ENCODE measurements at places on chromosomes 7 and 10.

GRCh38 chr7:48421357-48421756, 250.1 kb downstream of the ABCA13 start:
- no peak overlapping the region for H3K4me3 ChIP-seq
- DNase-seq, result no peak
- no peaks in the 10 kb centered on the region for H3K27me3 ChIP-seq
- H3K27ac ChIP-seq, result no peak overlapping the region

- H3K27ac ChIP-seq, result no peak overlapping the region
- H3K4me3 ChIP-seq, result no peak overlapping the region
- H3K27me3 ChIP-seq, result no peaks in the 10 kb centered on the region
- H3K36me3 ChIP-seq, result no peaks in the 10 kb centered on the region
Measured at GRCh38 chr7:114862406-114862805, 59.5 kb upstream of the MDFIC start.

DNA sequence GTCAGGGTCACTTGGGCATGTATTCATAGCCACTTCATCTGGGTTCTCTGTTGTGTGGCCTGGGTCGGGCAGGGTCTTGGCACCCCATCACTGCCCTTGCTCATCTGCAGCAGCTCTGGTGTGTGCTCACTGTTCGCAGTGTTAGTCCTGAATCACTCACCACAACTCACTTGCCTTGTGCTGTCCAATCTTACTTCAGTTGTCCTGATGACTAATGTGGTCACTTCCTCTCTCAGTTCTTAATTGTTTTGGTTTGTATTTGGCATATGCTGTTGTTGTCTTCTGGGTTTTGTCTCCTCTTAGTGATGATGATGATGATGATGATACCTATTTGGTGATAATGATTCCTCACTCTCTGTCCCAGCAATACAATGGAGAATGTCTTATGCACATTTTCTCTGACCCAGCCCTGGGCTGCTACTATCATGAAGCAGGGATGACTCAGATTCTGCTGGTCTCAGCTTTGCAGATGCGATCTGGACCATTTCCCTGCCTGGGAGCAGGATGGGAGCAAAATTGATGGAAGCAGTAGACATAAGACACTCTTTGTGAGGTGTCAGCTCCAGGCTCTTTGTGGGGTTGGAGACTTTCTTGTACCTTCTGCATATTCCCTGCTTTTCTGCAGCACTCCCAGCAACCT, 17.0 kb downstream of the ADRA2A start:
- no peak for DNase-seq
- H3K27me3 ChIP-seq, result no peaks in the 10 kb centered on the region
- H3K4me3 ChIP-seq, result no peak overlapping the region
- H3K36me3 ChIP-seq, result no peaks in the 10 kb centered on the region
- H3K27ac ChIP-seq, result no peak overlapping the region
- no peaks in the 10 kb centered on the region for H3K4me1 ChIP-seq

GRCh38 chr10:21213381-21213780, 312.1 kb downstream of the SKIDA1 start:
- no peaks in the 10 kb centered on the region for H3K36me3 ChIP-seq
- no peaks in the 10 kb centered on the region for H3K4me1 ChIP-seq
- DNase-seq, result no peak
- no peaks in the 10 kb centered on the region for H3K27me3 ChIP-seq
- H3K4me3 ChIP-seq, result no peak overlapping the region
- no peak overlapping the region for H3K27ac ChIP-seq

DNA sequence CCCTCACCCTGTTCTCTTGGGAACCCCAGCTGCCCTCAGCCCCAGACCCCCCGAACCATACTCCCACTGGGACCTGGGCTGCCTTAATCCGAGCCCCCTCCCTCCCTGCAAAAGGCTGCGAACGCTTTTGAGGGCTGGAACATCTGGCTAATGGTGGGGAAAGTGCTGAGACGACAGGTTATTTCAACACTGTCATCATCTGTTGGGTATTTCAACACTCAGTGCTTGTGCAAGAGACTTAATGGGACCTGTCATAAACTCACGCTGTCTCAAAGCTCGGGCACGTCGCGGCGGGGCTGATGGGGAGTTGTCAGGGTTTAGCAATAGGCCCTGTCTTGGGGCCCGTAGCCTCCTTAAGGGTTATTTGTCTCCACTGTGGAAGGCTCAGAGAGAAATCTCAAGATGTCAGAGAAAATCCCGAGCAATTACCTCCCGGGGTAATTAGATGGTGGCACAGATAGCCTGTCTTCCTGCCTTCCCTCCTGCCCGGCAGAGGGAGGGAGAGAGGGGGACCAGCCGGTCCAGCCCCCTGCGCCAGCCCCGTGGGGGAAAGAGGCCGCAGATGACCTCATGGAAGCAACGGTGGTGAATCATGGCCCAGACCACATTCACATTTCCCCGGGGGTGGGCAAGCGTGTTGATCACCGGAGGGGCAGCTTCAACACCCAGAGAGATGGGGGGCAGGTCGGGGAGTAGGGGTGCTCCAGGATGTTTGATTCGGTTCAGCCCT, 88.7 kb upstream of the MYL10 start:
- no peak overlapping the region for H3K27ac ChIP-seq
- no peaks in the 10 kb centered on the region for H3K36me3 ChIP-seq
- peaks cover 13% of the 10 kb centered on the region for H3K27me3 ChIP-seq

DNA sequence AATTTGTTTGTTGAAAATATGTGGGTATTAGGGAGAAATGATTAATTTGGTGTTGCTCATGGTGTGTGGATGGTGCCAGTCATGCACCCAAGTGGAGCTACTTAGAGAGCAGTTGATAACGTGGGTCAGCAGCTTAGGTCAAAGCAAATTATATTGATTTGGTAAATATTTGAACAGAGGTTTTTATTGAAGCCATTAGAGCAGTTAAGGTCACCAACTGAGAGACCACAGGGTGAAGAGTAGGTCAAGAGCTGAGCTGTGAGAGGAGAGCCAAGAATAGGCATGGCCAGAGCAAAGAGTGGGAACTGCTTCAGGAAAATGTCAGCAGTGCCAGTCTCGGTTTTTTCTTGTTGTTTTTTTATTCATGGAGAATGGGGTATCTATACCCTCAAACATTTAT, 97.9 kb downstream of the TMEM168 start:
- H3K4me1 ChIP-seq, result no peaks in the 10 kb centered on the region
- no peak for DNase-seq
- no peak overlapping the region for H3K27ac ChIP-seq
- no peak overlapping the region for H3K4me3 ChIP-seq
- no peaks in the 10 kb centered on the region for H3K27me3 ChIP-seq

DNA sequence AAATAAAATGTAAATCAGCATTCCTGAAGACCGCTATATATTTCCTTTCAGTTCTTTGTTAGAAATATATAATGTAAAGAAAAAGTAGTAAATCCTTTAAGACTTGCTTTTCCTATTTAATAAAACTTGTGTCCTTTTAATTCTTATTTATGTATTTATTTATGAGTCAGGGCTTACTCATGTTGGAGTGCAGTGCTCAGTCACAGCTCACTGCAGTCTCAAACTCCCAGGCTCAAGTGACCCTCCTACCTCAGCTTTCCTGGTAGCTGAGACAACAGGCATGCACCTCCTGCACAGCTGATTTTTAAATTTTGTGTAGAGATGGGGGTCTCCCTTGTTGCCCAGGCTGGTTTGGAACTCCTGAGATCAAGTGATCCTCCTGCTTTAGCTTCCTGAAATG, 724.5 kb downstream of the ANKRD7 start:
- H3K27ac ChIP-seq, result no peak overlapping the region
- no peaks in the 10 kb centered on the region for H3K36me3 ChIP-seq
- H3K4me1 ChIP-seq, result no peaks in the 10 kb centered on the region
- no peak for DNase-seq
- no peak overlapping the region for H3K4me3 ChIP-seq

DNA sequence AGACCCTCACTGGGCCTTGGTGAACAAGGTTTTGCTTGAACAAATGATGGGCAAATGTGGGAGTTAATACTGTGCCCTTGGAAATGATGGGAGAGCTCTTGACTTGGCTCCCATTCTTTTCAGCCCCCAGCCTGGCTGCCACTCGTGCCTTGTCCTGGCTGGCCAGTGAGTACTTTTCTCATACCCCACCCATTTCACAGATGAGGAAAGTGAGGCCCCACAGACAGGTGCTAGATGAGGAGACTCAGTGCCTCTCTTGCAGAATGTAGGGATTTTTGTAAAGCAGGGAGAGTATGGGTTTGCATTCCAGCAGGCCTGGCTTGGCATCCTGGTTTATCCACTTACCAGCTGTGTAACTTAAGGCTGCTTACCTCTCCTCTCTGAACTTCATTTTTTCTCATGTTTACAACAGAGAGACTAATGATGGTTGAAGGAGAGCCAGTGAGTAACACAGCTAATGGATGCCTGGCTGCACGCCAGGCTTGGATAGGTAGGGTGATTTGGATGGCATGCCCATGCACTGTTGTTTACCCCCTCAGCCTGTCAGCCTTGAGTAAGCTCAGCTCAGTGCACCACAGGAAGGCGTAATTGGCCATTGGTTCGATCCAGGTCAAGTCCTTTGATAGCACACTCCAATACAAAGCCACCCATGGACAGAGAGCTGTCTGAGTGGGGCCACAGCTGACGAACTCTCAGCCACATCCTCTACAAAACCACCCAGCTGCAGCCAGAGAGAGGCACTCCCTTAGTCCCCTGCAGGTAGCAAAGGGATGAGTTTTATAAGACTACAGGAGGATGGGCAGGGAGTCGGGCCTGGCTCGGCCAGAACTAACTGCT, 436.8 kb downstream of the RPS24 start:
- no peaks in the 10 kb centered on the region for H3K27me3 ChIP-seq
- no peak overlapping the region for H3K4me3 ChIP-seq
- no peak for DNase-seq
- no peak overlapping the region for H3K27ac ChIP-seq
- no peaks in the 10 kb centered on the region for H3K36me3 ChIP-seq

DNA sequence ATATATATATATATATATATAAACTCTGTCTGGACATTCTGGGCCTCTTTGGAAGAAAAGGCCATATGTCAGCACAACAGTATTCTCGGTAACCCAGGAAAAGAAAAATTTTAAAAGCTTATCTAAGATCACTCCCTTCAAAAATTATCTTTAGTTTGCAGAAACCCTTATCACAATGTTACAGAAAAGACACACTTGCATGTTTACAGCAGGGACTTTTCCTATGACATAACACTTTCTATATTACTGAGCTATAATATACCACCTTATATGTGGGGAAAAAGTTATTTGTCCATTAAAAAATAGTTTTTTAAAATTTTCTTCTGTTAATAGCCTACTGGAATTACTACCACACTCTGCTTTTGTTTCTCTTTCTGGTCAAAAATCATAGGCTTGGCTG, 25.4 kb downstream of the ANKRD61 start:
- H3K36me3 ChIP-seq, result no peaks in the 10 kb centered on the region
- no peaks in the 10 kb centered on the region for H3K27me3 ChIP-seq
- no peak for DNase-seq
- no peak overlapping the region for H3K4me3 ChIP-seq

GRCh38 chr7:129366-130221, 62.8 kb upstream of the FAM20C start:
- H3K4me3 ChIP-seq, result no peak overlapping the region
- H3K27ac ChIP-seq, result no peak overlapping the region

DNA sequence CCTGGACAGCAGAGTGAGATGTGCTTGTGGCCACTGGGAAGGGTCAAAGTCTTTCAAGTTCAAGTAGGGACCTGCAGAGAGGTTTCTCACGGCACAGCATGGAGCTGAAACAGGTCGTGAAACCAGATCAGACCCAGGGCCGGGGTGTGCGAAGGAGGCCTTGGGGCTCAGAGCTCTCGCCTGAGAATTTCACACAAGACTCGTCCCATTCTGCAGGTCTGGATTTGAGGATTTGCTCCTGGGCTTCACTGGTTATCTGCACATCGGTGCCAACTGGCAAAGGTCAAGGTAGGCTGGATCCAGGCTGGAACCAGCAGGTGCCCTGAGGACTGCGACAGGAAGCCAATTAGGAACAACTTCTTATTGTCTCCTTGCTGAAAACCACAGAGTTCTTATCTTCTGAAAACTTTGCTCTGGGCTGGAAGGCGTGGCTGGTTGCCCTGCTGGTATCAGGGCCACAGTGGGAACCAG, 24.0 kb upstream of the GTF2I start:
- H3K27me3 ChIP-seq, result no peaks in the 10 kb centered on the region
- H3K4me3 ChIP-seq, result no peak overlapping the region
- DNase-seq, result no peak
- H3K4me1 ChIP-seq, result peaks cover 16% of the 10 kb centered on the region
- no peaks in the 10 kb centered on the region for H3K36me3 ChIP-seq
- no peak overlapping the region for H3K27ac ChIP-seq

- peaks cover 11% of the 10 kb centered on the region for H3K4me1 ChIP-seq
- no peaks in the 10 kb centered on the region for H3K27me3 ChIP-seq
- H3K4me3 ChIP-seq, result no peak overlapping the region
- no peak for DNase-seq
Measured at GRCh38 chr7:121505540-121506182, 109.6 kb upstream of the FAM3C start.

DNA sequence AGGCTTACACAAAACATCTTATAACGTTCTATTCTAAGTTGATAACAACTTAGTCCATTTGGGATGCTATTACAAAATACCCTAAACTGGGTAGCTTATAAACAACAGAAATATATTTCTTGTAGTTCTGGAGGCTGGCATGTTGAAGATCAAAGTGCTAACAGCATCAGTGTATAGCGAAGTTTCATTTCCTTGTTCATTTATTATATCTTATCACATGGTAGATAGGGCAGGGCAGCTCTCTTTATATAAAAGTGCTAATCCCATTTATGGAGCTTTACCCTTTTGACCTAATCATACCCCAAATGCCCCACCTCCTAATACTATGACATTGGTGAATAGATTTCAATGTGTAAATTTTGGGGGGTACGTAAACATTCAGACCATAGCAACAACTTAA, 6.3 kb downstream of the CASP7 start:
- H3K27ac ChIP-seq, result no peak overlapping the region
- no peak for DNase-seq
- peaks cover 4% of the 10 kb centered on the region for H3K4me1 ChIP-seq
- H3K4me3 ChIP-seq, result no peak overlapping the region
- no peaks in the 10 kb centered on the region for H3K27me3 ChIP-seq

GRCh38 chr7:143492799-143493739, 15.4 kb downstream of the TAS2R41 start:
- H3K27ac ChIP-seq, result no peak overlapping the region
- no peak for DNase-seq
- no peak overlapping the region for H3K4me3 ChIP-seq

GRCh38 chr7:95690367-95690947, 81.9 kb upstream of the DYNC1I1 start:
- no peaks in the 10 kb centered on the region for H3K36me3 ChIP-seq
- no peak overlapping the region for H3K27ac ChIP-seq
- no peak for DNase-seq
- no peak overlapping the region for H3K4me3 ChIP-seq

- H3K27me3 ChIP-seq, result no peaks in the 10 kb centered on the region
- peaks cover 14% of the 10 kb centered on the region for H3K4me1 ChIP-seq
- no peak overlapping the region for H3K4me3 ChIP-seq
- peak; percentile 70 for DNase-seq
- peak overlapping the region; percentile 4 for H3K27ac ChIP-seq
- no peaks in the 10 kb centered on the region for H3K36me3 ChIP-seq
Measured at GRCh38 chr7:96388166-96388565, 66.3 kb upstream of the SLC25A13 start.

- no peaks in the 10 kb centered on the region for H3K27me3 ChIP-seq
- H3K4me1 ChIP-seq, result peaks cover 13% of the 10 kb centered on the region
- H3K27ac ChIP-seq, result no peak overlapping the region
- H3K36me3 ChIP-seq, result no peaks in the 10 kb centered on the region
- DNase-seq, result no peak
Measured at GRCh38 chr7:108196004-108196403, 65.8 kb upstream of the LAMB4 start.

GRCh38 chr7:128946936-128947830, 9.5 kb downstream of the IRF5 start:
- peaks cover 4% of the 10 kb centered on the region for H3K36me3 ChIP-seq
- no peak overlapping the region for H3K4me3 ChIP-seq
- DNase-seq, result no peak
- no peaks in the 10 kb centered on the region for H3K4me1 ChIP-seq

All from keratinocyte (primary cell).